ENCODE measurements at places on chromosomes 3 and 15.

DNA sequence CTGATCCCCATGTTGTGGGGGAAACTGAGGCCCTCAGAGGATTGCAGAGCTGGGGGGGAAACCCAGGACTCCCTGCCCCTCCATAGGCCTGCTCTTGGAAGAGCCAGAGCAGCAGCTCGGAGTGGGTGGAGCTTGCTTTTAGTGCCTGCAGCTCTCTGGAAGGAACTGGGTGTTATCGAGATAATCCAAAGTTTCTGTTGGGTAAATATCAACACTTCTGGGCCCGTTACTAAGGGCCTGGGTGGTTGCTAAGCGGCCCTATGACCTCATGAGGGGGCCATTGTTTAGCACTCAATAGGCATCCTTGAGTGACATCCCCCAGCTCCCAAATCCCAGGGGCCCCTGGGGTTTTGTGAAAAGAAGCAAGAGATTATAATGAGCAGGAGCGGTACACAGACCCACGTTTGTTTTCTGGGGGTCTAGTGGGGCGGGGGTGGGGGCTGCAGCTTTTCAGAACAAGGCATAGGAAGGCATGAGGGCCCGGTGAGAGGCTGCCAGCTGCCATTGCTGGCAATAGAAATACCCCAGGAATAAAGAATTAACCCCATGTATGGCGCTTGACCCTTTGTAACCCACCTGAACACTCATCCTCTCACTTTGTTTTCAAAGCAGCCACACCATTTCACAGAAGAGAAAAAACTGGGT, 48.3 kb upstream of the ATP2B2 start:
- no peak for DNase-seq

GRCh38 chr3:187773233-187774184, 28.2 kb upstream of the BCL6 start:
- DNase-seq, result peak; percentile 72

DNA sequence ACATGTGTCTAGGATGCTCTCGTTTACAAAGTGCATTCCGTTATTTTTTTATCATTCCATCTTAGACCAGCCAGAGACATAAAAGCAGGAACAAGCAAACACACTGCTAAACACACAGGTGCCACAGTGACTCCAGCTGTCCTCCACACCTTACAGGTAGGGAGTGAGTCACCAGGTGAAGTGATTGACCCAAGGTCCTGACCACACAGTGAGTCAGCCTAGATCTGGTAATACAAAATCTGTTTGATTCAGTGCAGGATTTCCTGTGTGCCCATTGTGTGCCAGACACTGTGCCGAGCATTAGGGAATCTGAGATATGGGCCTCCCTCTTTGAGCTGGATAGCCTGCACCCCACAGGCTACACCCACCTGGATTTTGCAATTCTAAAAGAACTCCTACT, 16.7 kb upstream of the BFSP2 start:
- DNase-seq, result no peak

DNA sequence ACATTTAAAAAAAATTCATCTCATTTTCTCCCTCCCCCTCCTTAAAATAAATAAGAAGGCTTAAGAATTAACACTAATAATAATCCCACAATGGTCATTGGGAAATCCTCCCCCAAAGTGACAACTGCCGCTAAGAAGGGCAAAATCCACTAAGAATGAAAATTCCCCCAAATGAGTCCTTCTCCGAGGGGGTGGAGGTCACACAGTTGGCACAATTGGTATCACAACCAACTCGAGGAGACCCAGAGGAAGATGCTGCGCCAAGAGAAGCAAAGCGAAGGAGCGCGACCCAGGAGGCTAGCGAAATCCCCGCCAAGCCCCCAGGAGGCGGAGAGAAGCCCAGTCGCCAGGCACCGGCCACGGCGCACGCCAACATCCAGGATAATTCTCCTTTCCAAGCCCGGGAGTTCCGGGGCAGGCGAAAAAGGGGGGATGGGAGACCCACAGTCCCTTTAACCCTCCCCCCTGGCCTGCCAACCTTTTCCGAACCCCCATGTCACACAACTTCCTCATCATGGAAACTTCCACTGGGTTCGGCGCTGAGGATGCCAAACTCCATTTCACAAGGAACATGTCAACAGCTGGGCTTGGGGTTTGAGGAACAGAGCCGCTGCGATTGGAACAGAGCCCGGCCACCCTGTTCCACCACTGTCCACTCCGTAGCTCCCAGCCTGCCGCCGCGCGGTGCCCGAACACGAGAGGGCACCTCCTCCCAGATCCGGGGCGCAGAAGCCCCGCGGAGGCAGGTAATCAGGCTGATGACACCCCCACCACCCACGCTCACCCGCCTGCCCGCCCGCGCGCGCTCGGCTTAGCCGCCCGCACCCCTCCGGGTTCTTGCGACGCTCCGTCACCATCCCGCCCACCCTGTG, 668 bp downstream of the THRB start:
- peak; percentile 85 for DNase-seq

DNA sequence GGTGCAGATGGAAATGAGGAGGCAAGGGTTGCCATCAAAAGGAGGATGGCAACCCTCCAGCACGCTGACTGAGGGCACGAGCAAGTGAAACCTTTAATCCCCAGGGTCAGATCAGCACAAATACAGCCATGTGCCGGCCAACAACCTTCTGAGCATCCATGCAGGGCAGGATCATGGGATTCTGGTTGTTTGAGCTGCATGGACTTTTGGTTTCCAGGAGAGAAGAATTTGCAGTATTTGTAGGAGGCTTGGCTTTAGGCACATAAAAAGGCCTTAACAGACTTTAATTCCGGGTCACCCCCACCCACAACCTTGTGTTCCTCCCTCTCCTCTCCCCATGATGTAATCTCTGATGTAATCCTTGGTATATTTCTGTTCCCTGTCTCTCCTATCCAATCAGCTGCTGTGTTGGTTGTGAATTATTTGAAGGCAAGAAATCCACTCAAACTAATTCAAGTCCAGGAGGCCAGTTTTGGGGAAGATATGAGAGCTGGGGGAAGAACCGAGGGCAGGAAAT, 254.3 kb downstream of the SHQ1 start:
- DNase-seq, result peak; percentile 70

GRCh38 chr3:47266709-47267489, 15.7 kb downstream of the KIF9 start:
- peak; percentile 86 for DNase-seq

DNA sequence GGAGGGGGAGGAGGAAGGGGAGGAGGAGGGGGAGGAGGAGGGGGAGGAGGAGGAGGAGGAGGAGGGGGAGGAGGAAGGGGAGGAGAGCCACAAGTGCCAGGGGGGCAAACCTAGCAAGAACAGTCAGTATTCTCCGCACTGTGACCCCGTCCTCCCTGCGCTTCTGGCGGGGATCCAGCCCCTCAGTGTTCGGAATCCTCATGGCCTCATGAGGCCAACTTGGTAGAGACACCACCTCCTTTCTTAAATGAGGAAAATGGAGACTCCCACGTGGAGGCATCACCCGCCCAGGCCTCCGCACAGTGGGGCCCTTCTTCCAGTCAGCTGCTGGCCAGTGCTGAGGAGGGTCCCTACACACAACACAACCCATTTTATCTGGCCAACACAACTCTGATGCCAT, 163.4 kb downstream of the XXYLT1 start:
- DNase-seq, result no peak

- DNase-seq, result no peak
Measured at GRCh38 chr15:35486296-35486695, 59.7 kb downstream of the DPH6 start.

GRCh38 chr3:37173806-37174205, 576 bp downstream of the LRRFIP2 start:
- DNase-seq, result peak; percentile 27

DNA sequence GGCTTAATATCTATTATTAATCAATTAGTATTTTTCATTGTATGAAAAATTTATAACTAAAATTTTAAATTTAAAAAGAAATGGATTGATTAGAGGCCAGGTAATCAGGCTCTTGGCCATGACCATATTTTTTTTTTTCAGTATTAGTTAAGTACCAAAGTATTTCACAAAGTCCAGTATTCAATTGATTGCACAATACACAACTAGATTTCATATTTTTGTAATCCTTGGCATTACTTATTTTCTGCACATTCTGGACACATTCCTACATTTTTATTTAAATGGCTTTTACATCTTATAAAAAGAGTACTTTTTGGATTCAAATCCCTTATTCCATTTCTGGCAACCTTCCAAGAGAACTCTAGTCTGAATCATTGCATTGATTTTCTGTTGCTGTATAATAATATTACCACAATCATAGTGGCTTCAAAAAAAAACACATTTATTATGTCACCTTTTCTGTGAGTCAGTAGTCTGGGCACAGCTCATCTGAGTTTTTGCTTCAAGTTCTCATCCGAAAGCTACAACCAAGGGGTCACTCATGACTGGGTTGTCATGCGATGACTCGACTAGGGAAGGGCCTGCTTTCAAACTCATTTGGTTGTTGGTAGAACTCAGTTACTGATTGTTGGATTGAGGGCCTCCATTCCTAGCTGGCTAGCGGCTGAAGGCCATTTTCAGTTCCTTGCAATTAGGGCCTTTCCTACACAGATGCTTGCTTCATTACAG, 90.7 kb downstream of the CNTN6 start:
- no peak for DNase-seq

DNA sequence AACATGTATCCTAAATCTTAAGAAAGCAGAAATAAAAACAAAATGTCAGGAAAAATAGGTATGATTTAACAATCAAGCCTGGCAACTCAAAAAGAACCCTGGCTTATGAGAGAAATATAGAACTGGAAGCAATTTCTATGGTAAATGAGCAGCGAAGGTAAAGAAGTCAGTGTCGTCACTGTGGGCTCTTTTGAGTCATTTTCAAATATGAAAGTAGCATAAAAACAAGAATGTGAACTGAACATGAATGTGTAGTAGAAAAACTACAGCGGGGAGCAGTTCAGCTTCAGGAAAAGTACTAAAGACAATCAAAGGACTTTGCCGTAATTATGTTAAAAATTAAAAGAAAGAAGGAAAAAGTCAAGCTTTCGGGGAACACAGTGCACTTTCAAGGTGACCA, 17.5 kb downstream of the LSG1 start:
- DNase-seq, result no peak

DNA sequence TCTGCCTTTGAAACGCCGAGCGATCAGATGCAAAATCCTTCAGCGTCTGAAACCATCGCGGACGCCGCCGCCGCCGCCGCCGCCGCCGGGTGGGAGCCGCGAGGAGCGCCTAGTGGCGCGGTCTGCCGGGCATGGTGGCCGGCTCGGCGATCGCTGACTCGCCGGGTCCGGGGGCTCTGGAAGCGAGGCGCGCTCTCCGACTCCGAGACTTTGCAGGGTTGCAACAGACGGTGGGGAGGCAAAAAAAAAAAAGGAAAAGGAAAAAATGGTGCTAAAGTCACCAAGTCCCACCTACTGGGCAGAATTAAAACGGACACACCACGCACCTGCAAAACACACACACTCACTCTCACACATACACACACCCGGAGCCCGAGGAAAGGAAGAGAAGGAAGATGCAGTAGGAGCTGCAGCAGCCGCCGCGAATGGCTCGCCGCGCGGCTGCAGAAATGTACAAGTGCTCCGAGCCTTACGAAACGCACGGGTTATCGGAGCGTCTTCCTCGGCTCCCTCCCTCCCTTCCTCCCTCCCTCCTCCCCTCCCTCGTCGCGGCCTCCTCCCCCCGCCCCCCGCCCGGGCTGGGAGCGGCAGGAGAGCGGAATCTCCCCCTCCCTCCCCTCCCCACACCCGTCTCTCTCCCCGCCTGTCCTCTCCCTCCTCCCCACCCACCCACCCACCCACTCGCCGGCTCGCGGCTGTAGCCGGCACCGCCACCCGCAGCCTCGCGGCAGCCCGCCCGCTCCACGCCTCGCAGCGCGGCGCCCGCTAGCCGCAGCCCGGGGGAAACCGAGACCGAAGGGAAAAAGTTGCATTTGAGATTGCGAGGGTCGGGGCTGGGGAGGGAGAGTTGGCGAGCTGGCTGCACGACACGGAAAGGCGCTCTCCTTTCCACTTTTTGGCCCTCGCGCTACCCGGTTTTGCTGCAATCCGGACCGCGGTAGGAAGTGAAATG, at the start of gene NTRK3:
TSS of gene NTRK3 (minus strand) at position 461 of the 952 bp plus-strand sequence. CDS start 586 bp downstream, outside the sequence.
- no peak for DNase-seq

DNA sequence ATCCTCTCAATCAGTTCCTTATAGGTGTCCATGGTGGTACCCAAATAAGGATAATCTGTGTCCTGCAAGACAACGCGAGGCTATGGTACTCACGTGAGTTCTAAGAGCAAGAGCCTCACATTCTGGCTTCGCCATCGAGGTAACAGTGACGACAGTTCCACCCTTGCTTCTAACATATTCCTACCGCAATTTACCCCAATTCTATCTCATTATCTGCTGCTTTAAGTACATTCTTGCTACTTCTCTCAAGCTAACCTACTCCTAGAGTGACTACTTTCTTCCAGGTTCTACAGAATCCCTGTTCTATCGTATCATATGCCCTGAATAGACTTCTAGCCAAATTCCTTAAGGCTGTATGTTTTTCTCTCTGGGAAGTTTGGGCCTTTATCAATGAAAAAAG, 26.6 kb downstream of the TFRC start:
- DNase-seq, result no peak

DNA sequence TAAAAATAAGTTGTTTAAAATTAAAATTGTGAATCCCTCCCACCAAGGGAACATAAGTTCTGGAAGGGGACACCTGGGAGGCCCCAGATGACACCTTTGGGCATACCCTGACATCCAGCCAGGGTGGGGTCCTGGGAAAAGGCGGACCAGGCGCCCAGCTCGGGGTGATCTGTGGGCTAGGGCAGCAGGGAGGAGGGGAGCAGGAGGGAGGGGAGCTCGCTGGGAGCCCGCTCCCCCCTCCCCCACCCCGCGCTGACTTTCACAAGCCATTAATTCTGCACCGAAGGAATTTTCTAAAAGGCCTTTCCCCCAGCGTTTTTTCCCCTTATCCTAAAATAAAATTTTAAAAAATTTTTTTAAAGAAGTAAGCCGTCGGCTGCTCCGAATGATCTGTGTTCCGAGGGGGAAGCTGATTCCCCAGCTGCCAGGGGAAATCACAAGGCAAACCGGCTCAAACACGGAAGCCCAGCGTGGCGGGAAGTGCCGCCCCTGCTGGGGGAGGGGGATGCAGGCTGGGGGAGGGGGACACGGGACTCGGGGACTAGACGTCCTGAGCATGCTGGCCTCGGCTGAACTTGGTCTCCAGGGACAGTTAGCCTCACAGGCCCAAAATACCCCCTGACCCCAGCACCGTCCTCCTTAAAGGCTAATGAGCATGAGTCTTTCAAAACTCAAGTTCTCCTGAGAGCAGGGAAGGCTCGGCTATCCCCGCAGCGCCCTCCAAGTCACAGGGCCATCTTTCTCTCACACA, 13.9 kb downstream of the PLXND1 start:
- DNase-seq, result peak; percentile 88

DNA sequence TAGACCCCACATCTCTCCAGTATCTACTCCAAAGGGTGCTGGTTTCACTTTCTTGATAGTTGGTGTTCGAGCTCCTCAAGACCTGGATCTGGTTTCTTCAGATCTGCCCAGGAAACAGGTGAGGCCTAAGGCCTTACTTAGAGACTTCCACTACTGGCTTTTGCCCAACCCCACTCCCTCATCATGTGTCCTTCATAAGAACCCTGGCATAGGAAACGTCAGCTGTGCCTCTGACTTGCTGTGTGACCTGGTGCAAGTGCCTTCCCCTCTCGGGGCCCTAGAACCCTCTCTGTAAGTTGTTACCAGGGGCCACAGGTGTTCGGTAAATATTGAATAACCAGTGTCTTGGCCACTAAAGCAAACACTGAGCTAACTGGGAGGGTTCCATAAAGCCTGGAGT, 3.9 kb downstream of the OXTR start:
- no peak for DNase-seq

GRCh38 chr3:27392950-27393679, 23.9 kb upstream of the NEK10 start:
- no peak for DNase-seq

- no peak for DNase-seq
Measured at GRCh38 chr3:189309400-189309975, 137.7 kb downstream of the TPRG1 start.

Data from suppressor macrophage (primary cell).